ENCODE measurements at places on chromosomes 2 and 18.

- DNase-seq, result no peak
Measured at GRCh38 chr2:190765386-190766173, 115.0 kb upstream of the GLS start.

DNA sequence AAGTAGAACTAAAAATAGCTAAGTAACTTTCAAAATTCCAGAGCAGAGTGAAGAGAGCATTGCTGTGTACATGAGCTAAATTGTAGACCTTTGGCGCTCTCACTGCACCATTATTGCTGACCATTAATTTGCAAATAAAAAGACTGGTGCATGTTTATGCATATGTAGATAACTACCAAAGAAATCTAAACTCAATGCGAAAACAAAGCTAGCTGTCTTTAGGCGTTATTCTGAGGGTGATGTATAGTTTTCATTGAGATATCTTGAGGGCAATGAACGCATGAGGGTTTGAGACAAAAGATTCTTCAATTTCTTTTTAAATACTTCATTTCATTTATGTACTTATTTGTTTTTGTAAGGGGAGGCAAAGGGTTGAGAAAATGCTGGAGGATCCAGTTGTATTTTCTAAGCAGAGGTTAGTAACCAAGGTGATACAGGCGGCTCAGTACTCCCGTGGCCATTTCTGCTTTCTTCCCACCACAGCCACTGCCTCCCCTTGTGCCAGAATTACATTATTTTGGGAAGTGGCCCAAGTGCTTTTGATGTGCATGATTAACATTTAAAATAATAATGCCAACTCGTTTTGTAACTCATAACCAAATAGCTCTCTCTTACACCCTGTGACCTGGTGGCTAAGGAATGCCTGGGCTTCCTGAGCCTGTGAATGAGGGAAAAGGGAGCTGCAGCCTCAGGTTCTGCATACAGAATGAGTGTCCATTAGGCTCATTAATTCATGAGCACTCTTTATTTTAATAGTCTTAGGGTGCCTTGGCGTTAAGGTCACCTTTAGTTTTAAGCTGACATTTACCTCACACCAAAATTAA, 797.8 kb upstream of the GYPC start:
- DNase-seq, result no peak

DNA sequence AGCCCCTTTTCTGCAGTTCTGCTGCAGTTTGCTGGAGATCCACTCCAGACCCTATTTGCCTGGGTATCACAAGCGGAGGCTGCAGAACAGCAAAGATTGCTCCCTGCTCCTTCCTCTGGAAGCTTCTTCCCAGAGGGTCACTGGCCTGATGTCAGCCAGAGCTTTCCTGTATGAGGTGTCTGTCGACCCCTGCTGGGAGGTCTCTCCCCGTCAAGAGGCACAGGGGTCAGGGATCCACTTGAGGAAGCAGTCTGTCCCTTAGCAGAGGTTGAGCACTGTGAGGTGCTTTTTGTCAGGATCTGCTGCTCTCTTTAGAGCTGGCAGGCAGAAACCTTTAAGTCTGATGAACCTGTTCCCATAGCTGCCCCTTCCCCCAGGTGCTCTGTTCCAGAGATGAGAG, 42.0 kb upstream of the MYL1 start:
- DNase-seq, result no peak

DNA sequence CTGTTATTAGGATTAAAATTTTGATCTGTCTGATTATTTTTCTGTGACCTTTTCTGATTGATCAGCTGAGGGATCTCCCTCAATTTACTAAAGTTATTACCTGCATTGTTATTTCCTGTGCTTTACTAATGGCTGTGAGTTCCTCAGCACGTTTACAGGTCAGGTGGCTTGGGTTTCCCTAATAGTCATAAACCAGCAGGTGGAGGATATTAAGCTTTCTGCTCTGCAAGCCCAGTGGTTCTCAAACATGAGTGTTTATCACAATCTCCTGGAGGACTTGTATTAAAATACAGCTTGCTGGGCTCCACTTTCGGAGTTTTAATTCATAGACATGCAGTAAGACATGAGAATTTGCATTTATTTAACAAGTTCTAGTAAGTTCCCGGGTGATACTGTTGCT, 22.4 kb upstream of the UGP2 start:
- DNase-seq, result no peak

GRCh38 chr2:47483191-47483590, 80.2 kb downstream of the MSH2 start:
- DNase-seq, result no peak

DNA sequence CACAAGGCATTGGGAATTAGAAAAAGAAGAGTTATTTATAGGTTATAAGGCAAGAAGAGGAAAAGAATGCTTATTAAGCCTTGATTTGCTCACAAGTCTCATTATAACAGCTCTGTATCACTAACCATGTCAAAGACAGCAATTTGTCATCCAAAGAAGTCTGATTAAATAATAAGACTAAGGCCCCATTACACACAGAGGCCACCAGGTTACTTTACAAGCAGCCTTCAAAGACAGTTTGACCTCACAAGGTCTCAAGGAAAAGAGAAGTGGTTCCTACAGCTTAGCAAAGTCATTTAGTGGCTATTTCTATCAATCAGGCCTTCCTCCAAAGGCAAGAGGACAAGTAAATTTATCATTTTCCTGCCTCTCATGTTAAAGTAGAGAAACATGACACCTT, 188.5 kb downstream of the MBD2 start:
- DNase-seq, result no peak

DNA sequence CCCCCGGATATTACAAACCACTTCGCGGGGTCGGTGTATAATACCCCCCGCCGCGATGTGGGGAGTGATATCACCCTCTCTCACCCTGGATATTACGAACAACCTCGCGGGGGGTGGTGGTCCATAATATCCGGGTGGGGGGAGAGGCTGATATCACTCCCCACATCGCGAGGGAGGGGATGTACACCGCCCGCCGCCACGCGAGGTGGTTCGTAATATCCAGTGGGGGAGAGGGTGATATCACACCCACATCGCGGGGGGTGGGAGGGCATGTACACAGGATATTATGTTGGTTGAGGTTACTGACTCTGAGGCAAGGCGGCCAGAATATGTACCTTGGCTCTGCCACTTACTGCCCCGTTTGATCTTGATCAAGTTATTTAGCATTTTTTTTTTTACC, 14.8 kb upstream of the CWC22 start:
- no peak for DNase-seq

DNA sequence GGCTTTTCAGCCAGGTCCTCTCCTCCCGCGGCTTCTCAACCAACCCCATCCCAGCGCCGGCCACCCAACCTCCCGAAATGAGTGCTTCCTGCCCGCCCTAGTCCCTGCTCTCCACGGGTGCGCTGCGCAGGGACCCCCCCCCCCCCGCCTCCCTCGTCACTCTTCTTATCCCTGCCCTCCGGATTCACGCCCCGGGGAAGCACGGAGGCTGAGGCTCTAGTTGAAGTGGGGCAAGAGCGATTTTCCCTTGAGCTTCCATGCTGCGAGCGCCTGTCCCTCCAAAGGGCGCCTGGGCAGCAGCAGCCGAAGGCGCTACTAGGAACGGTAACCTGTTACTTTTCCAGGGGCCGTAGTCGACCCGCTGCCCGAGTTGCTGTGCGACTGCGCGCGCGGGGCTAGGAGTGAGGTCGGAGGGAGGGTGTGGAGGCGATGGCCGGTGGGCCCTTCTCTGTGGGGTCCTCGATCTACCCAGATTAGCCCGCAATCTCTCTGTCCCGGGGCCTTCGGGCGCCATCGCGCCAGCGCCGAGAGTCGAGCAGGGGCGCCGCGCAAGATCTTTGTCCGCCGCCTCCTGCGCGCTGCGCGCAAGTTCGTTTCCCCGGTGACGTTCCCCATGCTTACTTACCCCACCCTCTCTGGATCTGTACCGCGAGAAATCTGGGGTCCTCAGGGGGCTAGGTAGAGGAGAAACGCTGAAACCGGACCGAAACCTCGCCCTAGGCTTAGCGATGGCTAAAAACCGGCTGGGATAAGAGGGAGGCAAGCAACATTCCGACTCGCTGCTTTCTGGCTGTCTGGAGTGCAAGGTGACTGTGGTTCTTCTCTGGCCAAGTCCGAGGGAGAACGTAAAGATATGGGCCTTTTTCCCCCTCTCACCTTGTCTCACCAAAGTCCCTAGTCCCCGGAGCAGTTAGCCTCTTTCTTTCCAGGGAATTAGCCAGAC, 677 bp downstream of the GAD1 start:
- DNase-seq, result no peak

- peak; percentile 73 for DNase-seq
Measured at GRCh38 chr2:42084231-42084671, 36.4 kb downstream of the PKDCC start.

- no peak for DNase-seq
Measured at GRCh38 chr2:134457353-134457752, 203.5 kb downstream of the MGAT5 start.

DNA sequence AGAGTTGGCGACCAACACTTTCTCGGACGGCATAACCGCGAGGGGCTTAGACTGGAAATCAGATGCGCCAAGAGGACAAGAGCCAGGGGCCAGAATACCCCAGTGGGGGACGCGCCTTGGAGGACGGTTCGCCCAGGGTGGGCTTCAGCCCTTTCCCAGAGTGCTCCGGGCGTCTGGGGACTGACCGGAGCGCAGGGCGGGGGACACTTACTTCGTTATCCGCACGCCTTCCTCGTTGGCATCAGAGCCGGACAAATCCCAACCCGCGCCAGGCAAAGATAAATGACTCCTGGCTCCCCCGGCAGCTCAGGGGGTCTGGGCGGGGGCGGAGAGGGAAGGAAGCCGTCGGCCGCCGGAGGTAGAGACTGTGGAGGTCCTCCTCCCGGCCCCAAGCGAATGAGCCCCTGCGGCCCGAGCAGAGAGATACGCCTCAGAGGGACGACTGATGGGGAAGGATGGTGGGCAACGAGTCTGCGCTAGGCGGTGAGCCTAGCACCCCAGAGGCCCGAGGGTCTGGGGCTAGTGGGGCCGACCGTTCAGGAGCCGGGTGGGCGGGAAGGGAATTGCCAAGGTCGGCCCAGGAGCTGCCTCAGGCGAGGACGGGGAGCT, 4.7 kb upstream of the SATB2 start:
- no peak for DNase-seq

- no peak for DNase-seq
Measured at GRCh38 chr2:186125625-186126024, 360.4 kb upstream of the ZC3H15 start.

GRCh38 chr2:122682356-122682755, 926.9 kb downstream of the TSN start:
- no peak for DNase-seq

DNA sequence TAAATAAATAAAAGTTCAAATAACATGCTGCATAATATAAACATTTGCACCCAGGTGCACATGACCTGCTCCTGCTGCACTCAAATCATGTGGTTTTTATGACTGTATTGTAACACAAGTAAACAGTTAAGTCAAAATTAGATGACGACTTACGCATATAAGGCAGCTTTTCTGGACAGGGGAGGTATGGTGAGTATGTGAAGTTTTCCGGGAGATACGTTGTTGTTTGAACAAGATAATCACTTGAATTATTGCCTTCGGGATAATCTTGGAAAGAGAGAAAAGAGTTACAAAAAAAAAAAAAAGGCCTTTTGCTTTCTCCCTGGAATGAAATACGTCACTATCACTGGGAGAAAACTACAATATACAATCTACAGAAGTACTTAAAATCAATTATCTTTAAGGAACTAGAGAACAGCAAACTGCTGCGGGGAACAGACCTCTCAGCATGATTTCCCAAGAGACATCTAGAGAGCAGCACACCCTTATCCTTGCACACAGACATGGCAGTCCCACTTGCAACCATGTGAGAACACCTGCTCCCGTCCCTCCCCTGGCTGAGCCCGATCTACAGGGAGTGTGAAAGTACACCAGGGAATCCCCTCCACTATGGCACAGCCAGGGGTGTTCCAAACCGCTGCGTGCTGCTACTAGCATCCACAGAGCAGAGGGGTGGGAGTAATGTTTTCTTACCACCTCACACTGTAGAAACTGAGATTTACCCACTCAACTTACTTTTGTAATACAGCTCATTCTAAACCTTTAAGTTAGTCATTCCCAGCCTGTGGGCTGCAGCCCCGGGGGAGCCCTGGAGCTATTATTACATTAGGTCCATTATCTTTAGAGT, 26.3 kb downstream of the B4GALT6 start:
- no peak for DNase-seq

- DNase-seq, result no peak
Measured at GRCh38 chr2:75268112-75268511, 68.8 kb upstream of the TACR1 start.

- no peak for DNase-seq
Measured at GRCh38 chr2:36389577-36389976, 34.0 kb downstream of the CRIM1 start.

GRCh38 chr2:239035361-239035814, 187.5 kb downstream of the TWIST2 start:
- peak; percentile 86 for DNase-seq

GRCh38 chr18:78783564-78783960, 196.1 kb upstream of the SALL3 start:
- DNase-seq, result no peak

DNA sequence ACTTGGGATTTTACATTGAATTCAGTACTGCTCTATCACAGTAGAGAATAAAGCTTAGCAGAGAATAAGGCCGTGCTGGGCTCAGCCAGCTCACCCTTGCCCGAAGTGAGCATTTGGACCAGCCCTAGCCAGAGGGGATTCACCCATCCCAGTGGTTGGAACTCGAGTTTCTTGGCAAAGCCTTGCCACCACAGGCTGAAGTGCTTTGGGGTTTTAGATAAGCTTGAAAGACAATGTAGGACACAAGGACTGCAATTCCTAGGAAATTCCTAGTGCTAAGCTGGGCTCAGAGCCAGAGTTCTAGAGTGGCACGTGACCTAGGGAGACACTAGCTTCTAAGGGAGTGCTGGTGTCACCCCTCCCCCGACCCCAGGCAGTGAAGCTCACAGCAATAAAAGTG, 28.0 kb downstream of the SERPINB11 start:
- DNase-seq, result no peak

- no peak for DNase-seq
Measured at GRCh38 chr18:48886520-48887293, 64.1 kb downstream of the SMAD7 start.

- DNase-seq, result peak; percentile 84
Measured at GRCh38 chr2:196592911-196593881, 46.3 kb upstream of the CCDC150 start.

- DNase-seq, result no peak
Measured at GRCh38 chr18:5095239-5095638, 101.8 kb downstream of the AKAIN1 start.

DNA sequence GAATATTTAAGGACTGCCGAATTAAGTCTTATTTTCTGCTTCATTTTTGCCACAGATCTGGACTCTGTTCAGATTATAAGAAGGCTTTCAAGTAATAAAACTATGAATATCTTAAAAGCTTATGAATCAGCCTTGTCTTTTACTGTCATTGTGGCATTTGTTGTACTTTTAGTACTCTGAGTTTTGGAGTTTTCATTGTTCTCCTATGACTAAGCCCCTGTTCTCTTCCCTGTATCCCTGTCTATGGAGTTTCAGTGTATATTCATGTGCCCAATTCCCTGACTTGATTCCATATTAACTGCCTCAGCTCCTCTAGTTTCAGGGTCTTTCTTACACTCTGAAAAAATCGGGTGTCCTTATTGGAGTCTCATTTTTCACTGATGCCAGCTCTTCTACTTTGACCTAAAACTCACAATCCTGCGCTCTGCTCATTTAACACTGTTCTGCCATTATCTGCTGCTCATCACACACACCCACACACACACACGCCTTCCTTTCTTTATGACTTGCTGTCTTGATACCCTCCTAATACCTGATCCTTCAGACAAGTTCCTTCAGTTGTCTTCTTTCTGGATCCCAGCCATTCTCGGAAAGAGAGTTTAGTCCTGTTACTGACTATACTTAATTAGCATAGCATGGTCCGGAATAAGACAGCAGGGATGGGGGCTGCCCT, 511.8 kb downstream of the CPS1 start:
- no peak for DNase-seq

GRCh38 chr2:61807036-61807757, 46.7 kb downstream of the FAM161A start:
- DNase-seq, result no peak
